Mammary epithelial cell (primary cell): ENCODE measurements at places on chromosomes 1 and 21. TPM values are rescaled to one million over a fixed set of nuclear protein-coding genes. Genes with fewer than 3 reads are reported as not detected.

The UBL4B gene
- not detected for polyA plus RNA-seq

The FMO5 gene
- polyA plus RNA-seq, result 0.58 TPM

The FNDC10 gene
- polyA plus RNA-seq, result 6.0 TPM

The GJA5 gene
- 27.4 TPM for polyA plus RNA-seq

The AMPD1 gene
- not detected for polyA plus RNA-seq

The HSPB7 gene
- polyA plus RNA-seq, result not detected
